ENCODE measurements at places on chromosomes 2 and 18. TPM values are rescaled to one million over a fixed set of nuclear protein-coding genes. Genes with fewer than 3 reads are reported as not detected.

The CREG2 gene
- polyA plus RNA-seq: not detected

The POLR1B gene
- 17.2 TPM for polyA plus RNA-seq

The PJVK gene
- polyA plus RNA-seq: 0.45 TPM

The DSG1 gene
- not detected for polyA plus RNA-seq

The COPS9 gene
- polyA plus RNA-seq: 264 TPM

The PLB1 gene
- 0.79 TPM for polyA plus RNA-seq

The SLC16A14 gene
- 0.28 TPM for polyA plus RNA-seq

The SNTG2 gene
- not detected for polyA plus RNA-seq

The SLC39A10 gene
- polyA plus RNA-seq: 17.1 TPM

The FTCDNL1 gene
- 1.9 TPM for polyA plus RNA-seq

The ELOA2 gene
- not detected for polyA plus RNA-seq

The PASK gene
- 25.3 TPM for polyA plus RNA-seq

The MRPL33 gene
- 233 TPM for polyA plus RNA-seq

The VAMP8 gene
- 312 TPM for polyA plus RNA-seq

The XIRP2 gene
- not detected for polyA plus RNA-seq

The VWA3B gene
- not detected for polyA plus RNA-seq

The RNMT gene
- 81.3 TPM for polyA plus RNA-seq

The FSHR gene
- not detected for polyA plus RNA-seq

The C1QL2 gene
- not detected for polyA plus RNA-seq

The WDR12 gene
- polyA plus RNA-seq: 17.5 TPM

The MC2R gene
- not detected for polyA plus RNA-seq

The MYO7B gene
- not detected for polyA plus RNA-seq

The DHRS9 gene
- polyA plus RNA-seq: not detected

The CYP20A1 gene
- polyA plus RNA-seq: 21.6 TPM

The ARMC9 gene
- 0.45 TPM for polyA plus RNA-seq

The CNOT11 gene
- 64.0 TPM for polyA plus RNA-seq

The HOXD1 gene
- not detected for polyA plus RNA-seq

The IFIH1 gene
- polyA plus RNA-seq: 14.5 TPM

The CRYBA2 gene
- polyA plus RNA-seq: not detected

The QPCT gene
- 0.56 TPM for polyA plus RNA-seq

The GCG gene
- not detected for polyA plus RNA-seq

The DPP10 gene
- polyA plus RNA-seq: not detected

The FIGN gene
- polyA plus RNA-seq: not detected

The PTH2R gene
- not detected for polyA plus RNA-seq

Measured in naive thymus-derived CD4-positive, alpha-beta T cell (primary cell).